ENCODE measurements at places on chromosomes 7 and 10.

DNA sequence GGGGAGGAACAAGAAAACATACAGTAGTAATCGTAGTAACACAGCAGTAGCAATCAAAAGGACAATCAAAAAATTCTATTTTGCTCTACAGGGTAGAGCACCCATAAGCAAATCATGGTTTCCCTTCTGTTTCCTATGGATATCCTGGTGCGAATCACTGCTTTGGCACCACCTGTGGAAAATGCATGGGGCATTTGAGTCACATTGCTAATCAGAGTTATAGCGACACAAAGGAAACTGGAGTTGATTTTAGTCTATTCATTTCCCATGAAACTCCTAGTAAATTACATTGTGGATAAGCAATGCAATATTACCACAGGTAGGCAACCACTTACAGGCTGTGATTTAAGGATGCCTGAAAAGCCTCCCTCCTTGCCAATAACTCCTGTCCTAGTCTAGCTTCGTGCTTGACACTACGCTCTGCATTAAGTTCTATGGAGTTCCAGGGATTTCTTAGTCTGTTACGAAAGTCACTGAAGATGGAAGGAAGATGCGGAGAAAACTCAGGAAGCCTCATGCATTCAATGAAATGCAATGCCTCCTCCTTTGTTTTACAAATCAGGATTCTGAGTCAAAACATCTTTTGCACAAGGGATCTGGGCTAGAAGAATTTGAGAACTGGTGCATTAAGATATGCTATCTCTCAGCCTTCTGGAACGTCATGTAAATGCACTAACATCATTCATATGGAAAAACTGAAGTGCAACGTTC, 188.4 kb downstream of the DGKI start:
- no peak for DNase-seq

DNA sequence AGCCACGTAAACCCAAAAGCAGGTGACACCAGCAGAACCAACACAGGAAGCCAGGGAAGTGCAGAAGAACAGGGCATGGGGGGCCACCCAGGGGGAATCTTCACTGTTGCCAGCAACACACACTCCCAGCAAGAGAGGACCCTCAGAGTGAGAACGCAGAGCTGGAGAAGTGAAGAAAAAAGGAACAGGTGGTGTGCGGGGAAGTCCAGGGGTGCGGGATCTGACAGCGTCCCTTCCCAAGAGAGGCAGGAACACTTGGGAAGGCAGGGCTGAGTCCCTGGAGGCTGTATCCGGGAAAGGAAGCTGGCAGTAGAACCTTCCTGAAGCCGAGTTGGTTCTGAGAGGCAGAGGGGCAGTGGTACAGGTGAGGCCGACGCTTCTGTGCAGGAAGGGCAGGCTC, 27.7 kb downstream of the AGAP4 start:
- no peak for DNase-seq

- no peak for DNase-seq
Measured at GRCh38 chr10:79093658-79094411, 25.1 kb downstream of the ZMIZ1 start.

DNA sequence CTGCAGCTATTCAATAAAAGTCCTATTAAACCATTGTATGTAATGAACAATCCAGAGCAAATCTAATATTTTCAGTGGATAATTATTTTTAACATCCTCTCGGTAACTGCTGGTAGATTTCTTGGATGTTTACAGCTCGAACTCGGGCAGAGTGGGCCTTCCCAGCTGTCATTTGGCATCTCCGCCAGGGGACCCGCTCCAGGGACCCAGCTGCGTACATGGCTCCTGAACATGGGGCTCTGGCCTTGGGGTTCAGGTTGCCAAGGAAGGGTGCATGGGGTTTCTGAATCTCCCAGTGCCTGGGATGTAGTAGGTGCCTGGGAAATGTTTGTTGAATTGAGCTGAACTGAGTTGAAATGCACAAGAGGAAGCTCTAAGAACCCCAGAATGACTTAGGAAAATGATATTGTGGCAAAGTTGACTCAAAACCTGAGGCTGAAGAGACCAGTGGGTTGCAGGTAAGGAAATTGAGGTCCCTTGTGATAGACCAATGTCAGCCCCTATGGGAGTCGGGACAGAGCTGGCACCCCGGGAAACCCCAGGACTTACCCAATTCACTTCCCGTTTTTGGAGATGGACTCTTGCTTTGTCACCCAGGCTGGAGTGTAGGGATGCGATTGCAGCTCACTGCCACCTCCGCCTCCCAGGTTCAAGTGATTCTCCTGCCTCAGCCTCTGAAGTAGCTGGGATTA, 228.4 kb downstream of the CUX1 start:
- no peak for DNase-seq

- DNase-seq = no peak
Measured at GRCh38 chr7:139693651-139694388, 84.0 kb downstream of the HIPK2 start.

DNA sequence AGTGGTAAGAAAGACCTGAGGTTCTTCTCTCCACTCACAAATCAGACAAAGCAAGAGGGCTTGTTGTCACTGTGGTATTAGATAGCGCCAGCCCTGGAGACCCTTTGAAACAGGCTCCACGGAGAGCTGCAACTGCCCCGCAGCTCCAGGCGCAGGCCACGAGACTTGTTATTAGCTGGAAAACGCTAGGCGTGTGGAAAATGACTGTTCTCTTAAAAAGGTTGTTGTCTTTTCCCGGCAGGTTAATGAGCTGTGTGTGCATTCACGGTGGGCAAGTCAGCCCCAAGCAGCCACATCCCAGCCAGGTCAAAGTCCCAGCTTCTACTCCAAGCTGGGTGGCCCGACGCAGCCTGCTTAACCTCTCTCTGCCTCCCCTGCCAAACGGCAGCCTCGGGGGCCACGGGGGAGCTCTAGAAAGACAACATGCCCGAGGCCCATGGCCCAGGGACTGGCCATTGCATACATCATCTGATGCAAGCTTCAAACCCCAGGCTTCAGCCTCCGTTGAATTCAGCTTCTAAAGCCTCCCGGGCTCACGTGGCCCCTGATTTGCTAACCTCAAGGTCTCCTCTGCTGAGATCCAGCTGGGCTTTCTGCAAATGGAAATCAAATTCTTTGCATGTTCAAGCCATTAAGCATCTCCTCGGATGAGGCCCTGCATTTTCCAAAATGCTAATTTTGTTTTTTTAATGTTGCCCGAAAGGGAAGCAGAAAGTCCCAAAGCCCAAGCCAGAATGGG, 61.3 kb upstream of the DNAAF5 start:
- no peak for DNase-seq

Data from stimulated activated CD8-positive, alpha-beta memory T cell treated with anti-CD3 and anti-CD28 coated beads, Interleukin-15, amount 100 ng/mL, for 48 hours (primary cell).